ENCODE measurements at places on chromosomes 6 and 20.

DNA sequence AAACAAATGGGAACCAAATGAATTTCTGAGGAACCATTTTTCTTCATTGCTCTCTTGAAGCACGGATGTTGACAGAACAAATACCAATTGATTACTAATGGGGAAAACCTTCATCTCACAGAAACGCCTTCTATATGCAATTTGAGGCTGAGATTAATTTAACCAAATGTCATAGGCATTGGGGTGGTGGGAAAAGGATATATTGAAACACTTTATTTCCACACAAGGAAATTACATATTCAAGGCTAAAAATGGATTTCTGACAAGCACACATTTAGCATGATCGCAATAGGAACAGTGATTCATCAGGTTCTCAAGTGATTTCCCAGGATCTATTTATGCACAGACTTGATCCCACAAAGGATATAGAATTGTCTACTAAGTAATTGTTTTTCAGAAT, 88.9 kb downstream of the COL12A1 start:
- DNase-seq = no peak

DNA sequence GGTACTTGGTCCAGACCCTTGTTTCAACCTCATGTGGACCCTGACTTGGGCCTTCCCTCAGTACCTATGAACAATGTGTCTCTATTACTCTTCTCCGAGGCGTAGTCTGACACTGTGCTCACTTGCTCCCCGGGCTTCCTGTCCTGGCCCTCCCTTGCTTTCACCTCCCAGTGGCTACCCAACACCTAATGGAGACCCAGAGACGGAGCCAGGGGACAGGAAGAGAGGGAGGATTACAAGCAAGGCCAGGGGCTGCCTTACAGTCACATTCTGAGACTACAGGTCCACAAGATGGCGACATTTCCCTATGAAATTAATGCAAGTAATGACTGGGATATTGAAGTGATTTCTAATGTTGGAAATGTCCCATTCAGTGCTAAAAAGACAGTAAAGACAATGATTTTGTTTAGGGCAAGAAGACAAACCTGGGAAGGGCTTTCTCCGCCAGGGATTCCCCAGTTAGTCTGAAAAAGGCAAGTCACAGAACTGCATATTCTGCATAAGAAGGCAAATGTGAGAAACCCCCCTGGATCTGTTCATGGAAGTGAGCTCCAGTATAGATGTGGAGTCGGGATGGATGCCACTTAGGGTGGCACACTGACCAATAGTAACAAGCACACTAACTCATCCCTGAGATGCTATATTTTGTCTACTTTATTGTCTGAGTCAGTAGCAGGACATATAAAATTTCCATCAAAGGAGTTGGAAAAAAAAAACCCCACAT, 44.0 kb upstream of the ZBTB24 start:
- peak; percentile 79 for DNase-seq

DNA sequence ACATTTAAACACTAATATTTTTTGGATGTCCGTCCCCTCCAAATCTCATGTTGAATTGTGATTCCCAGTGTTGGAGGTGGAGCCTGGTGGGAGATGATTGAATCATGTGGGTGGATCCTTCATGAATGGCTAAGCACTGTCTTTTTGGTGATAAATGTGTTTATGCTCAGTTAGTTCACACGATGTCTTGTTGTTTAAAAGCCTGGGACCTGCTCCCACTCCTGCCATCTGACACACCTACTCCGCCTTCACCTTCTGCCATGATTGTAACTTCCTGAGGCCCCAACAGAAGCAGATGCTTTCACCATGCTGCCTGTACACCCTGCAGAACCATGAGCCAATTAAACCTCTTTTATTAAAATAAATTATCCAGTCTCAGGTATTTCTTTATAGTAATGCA, 114.7 kb downstream of the TNFAIP3 start:
- no peak for DNase-seq

DNA sequence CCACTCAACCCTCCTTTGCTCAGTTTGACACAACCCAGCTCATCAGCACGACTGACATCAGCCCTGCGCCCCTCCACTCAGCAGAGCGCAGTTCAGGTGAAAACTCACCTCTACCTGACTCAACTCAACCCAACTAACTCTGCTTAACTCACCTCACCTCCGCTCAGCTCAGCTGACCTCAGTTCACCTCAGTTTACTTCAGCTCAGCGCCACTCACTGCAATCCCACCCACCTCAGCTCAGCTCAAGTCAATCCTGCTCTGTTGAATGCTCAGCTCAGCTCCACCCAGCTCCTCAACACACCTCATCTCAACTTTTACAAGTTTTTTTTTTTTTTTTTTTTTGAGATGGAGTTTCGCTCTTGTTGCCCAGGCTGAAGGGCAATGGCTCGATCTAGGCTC, 39.6 kb downstream of the CEBPB start:
- no peak for DNase-seq

- no peak for DNase-seq
Measured at GRCh38 chr6:44712353-44713111, 325.0 kb downstream of the CDC5L start.

DNA sequence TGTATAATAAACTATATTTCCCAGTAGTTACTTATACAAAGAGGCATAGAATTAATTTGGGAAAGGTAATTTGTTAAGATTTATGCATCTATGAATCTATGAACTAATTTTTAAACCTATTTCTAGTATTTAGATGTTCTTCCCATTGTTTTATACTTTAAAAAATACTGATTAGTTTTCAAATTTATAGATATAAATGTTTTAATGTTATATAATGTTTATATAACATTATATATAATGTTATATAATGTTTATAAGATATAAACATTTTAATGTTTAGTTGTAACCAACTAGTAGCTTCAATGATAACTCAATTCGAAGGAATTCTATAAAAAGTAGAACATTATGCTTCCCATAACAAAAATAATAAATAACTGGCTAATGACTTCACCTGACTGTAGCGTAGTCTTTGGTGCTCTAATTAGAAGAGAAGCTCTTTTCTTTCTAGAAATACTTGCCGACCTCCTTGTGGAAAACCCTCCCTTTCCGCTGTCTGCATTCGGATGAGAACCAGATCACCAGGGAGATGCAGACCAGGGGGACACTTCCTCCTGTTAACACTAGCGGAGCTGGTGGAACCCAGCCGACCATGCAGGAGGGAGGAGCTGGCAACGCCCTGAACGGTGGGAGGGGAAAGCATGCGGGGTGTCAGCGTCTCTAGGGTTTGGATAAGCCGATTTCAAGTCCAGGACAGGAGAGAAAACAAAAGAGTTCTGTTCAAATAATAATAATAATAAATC, 158.4 kb downstream of the OR2B2 start:
- DNase-seq = peak; percentile 97

GRCh38 chr6:72931325-72931887, 293.9 kb downstream of the KHDC1L start:
- DNase-seq = no peak

DNA sequence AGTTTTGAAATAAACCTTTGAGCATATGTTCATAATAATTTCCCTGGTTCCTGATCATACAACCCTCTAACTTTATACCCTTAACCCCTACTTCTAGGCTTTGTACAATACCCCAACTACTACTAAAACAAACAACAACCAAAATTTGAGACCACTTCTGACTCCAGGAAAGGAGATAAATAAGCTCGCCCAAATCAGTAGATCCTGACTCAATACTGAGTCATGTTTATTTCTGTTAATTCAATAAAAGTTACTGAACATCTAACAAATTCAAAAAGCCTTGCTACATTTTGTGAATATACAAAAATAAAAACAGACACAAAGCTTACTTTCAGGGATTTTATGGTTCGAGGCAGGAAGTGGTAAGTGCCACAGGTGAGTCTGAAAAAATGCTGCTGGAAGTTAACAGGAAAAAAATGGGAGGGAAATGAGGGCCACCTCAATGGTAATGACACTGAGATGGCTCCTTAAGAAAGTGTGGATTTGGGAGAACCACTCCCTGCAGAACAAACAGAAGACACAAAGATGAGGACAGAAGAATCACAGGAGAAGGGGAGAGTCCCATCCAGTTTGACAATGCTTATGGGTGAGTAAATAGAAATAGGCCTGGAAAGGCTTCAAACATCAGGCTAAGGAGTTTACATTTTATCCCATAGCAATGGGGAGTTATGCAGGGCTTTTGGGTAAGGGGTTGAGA, 63.4 kb downstream of the DST start:
- no peak for DNase-seq

DNA sequence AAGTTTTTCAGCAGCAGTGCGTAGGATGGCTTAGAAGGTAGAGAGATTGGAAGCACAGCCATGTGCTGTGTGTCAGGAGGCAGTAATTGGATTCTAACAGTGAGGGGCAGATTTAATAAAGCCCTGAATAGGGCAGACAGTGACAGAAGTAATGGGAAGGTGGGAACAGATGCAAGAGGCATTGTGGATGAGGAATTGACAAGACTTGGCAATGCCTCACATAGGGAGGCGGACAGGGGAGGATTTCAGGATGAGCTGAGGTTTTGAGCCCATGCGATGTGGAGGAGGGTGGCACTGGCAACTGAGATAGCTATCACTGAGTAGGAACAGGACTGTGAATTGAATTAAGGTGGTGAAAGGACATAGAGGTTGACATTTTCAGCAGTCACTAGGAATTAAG, 262.2 kb upstream of the FLRT3 start:
- no peak for DNase-seq

DNA sequence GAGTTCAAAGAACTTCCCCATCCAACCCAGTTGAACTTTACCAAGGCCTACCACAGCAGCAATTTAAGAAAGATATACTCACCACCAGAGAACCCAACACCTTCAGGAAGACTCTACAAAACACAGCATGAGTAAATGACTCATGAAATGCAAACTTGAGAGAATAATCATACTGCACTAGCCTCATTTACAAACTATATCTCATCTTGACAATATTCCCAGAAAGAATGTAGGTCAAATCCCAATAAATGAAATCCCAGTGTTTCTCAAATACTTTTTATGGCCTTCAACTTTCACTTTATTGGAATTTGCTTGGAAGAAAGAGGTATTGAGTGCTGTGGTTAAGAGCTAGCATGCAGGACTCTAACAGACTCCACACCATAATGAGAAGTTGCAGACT, 60.0 kb downstream of the FYN start:
- DNase-seq = no peak

- no peak for DNase-seq
Measured at GRCh38 chr6:167474171-167474570, 149.3 kb downstream of the TTLL2 start.

DNA sequence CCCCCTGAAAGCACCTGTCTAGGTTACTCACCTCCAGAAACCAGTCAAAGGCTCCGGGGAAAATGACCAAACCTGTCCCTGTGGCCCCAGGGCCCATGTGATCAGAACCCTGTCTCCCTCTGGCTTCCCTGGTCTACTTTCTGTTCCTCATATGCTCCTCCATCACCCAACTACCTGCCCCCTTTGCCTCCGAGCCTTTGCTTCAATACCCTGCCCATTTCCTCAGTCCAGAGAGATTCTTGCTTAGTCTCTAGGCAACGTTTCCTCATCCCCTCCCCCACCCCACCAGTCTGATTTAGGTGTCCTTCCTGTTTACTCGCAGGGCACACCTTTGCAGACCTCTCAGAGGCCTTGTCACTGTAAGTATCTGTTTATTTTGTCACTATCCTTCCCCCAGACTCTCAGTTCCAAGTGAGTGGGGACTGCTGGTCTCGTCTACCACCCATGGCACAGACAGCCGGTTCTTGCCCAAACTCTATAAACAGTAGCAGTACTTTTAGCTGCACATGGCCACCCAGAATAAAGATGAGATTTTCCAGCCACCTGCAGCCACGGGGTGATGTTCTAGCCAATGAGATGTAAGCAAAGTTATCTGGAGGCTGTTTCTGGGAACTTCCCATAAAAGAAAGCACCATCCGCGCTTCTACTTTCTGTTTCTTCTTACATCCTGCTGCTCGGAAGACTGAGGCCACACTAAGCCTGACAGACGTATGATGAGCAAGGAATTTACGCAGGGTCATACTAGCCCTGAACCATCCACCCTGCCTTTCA, 13.3 kb downstream of the ELOVL5 start:
- no peak for DNase-seq

DNA sequence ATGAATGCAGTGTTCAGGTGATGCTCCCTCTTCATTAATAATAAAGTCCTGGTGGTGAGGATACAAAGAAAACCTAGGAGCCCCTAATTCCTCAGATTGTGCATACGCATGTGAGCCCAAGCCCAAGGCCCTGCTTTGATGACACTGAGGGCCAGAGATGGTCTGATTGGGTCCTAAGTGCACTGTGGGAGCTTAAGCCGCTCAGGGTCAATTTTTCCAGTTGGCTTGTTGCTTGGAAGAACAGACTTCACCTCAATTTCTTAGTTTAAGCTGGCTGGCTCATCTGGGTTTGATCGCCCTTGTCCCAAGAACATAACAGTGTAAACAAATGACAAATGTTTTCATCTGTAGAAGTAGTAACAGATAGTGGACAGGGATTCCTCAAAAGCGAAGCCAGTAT, 41.4 kb downstream of the INSM1 start:
- DNase-seq = no peak

DNA sequence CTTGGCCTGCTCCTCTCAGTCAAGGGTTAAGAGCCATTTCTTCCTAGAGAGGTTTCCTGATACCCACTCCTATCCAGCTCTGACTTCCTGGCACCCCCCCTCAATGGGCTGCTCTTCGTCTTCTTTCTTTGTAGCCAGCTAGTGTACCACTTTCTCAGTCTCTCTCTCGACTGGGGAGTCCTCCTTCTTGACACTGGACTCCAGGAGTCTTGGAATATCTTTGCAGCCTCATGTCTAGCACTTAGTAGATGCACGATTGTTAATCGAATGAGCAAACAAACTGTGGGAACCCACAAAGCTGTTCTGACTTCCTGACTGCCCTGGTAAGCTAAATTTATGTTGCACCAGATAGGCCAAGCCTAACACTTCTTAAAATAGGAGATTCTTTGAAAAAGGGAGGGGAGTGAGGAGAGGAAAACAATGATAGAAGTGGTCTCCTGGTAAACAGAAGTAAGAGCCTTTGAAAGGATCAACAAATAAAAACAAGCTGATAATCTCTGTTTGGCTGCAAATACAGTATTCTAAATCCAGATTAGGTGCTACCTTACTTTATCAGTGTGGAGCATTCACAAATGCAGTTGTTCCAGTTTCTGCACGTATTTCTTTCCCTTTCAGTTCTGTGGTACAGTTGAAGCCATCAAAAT, 160.1 kb upstream of the CITED2 start:
- peak; percentile 33 for DNase-seq

DNA sequence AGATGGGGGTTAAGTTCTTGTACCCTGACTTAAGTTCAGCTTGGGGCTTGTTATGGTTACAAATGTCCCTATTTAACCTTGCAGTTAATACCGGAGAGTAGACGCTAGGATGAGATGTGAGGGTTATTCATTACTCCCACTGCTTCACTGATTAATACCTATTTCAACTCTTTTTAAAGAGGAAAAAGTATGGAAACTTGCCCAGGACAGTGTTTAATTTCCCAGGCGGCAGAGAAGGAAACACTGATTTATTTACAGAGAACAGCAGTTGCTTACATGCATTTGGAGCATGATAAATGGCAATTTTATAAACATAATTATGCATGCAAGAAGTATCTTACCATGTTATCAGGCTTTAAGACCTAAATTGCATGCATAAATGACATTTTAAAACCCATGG, 137.7 kb downstream of the RCAN2 start:
- DNase-seq = no peak

GRCh38 chr20:48051794-48052474, 266.7 kb upstream of the SULF2 start:
- DNase-seq = no peak

GRCh38 chr20:25032478-25033264, 25.3 kb downstream of the ACSS1 start:
- DNase-seq = no peak

GRCh38 chr20:9794831-9795230, 44.0 kb downstream of the PAK5 start:
- DNase-seq = no peak

GRCh38 chr6:147924598-147924997, 416.1 kb downstream of the SAMD5 start:
- no peak for DNase-seq

Data from NB4 (cell line).